Activated naive CD8-positive, alpha-beta T cell treated with anti-CD3 and anti-CD28 coated beads, Interleukin-2, amount 50 U/mL, for 16 hours (primary cell): ENCODE measurements at places on chromosomes 2 and 18.

DNA sequence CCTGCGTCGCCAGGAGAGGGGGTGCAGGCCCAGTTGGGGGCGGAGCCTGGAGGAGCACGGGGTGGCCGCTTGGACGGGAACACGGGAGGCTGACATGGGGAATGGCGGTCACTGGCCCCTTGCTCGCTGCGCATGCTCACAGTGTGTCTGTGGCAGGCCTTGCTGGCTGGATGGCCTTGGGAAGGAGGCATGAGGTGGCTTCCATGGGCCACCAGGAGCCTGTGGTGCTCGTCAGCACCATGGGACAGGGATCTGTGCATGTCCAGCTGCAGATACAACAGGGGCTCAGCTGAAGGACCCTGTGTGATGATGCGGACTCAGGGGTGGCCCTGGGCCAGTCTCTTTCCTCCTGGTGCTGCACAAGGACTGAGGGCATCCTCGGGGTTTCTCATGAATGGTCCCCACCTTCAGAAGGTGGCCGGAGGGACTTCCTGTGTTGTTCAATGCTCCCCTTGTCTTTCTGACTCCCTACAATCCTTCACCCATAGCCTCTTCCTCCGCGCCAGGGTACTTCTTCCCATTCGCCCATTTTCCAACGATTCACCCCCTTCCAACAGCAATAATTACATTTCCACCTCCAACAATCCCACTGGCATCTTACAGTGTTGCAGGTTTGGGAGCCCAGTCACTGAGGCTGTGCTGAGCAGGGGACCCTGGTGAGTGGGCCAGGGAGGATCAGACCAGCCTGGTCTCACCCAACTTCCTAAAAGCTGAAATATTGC is 3.4 kb upstream of the SP140L start:
- DNase-seq, result no peak

DNA sequence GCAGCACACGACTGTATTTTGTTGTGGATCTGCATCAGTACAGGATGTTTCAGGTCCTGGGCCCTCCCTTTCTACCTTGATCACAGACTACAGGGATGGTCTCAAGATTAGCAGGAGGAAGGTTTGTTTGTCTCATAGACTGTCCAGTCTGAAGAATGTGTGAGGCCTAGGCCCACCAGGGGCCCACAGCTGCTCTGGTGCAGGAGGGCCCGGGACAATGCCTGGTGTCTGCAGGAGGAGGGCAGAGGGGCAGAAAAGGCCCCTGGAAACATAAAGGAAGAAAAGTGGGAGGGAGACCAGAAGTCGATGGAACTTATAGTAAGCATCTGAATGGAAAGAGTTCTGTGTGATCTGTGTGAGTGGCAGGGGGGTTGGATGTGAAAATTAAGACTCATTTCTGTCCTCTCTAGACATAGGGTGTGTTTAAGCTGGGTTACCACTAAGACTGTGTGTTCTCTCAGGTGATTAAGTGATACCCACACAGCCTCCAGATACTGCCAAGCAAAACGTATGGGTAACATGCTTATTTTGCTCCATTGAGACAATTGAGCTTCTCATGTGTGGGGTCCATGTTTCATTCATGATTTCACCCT is 33.4 kb upstream of the LPIN2 start:
- DNase-seq, result no peak

- DNase-seq, result no peak
Measured at GRCh38 chr18:56096861-56097260, 508.9 kb upstream of the TCF4 start.

- DNase-seq, result no peak
Measured at GRCh38 chr2:45115181-45115580, 105.9 kb upstream of the SIX2 start.

DNA sequence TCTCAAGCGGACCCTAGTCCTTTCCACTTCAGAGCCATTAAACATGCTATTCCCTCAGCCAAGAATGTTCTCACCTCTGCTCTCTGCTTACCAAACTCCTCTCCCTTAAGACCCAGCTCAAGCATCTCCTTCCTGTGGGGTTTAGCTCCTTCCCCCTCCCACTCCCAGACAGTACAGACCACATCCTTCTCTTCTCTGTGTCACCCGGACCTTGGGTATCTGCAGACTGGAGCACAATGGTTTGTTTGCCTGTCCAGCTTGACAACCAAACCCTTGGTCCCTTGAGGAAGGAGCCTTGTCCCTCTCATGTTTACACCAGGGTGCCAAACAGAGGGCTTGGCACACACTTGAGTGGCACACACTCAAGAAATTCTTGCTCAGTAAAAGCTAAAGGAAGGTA is 4.1 kb upstream of the CD8A start:
- DNase-seq, result no peak

GRCh38 chr2:81734981-81735380 is 1430.4 kb upstream of the LRRTM1 start:
- DNase-seq, result no peak

DNA sequence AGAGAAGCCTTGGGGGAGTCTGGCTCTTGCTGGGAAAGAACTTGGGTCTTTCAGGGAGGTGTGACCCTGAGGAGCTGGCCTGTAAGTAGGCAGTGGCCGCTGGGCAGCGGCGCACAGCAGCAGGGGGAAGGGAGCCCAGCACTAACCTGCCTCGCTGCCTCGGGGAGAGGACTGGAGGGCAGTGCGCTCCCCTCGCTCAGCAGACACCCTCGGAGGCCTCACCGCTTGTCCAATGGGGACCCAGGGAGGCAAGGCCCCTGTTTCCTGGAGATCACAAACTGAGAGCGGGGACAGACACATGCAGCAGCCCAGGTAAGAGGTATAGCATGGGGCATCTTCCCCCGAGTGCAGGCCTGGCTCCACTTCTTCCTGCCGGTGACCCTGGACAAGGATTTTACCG is 3.3 kb downstream of the DNMT3A start:
- DNase-seq, result no peak

GRCh38 chr2:119461811-119462210 is 30.2 kb downstream of the TMEM37 start:
- DNase-seq, result no peak
